ENCODE measurements at places on chromosomes 2 and 18.

- no peak overlapping the region for H3K27ac ChIP-seq
- no peaks in the 10 kb centered on the region for H3K4me1 ChIP-seq
- no peak overlapping the region for H3K4me3 ChIP-seq
- H3K36me3 ChIP-seq, result no peaks in the 10 kb centered on the region
- no peaks in the 10 kb centered on the region for H3K27me3 ChIP-seq
These were observed 42.4 kb upstream of the DDX18 start for GRCh38 chr2:117771969-117772630.

DNA sequence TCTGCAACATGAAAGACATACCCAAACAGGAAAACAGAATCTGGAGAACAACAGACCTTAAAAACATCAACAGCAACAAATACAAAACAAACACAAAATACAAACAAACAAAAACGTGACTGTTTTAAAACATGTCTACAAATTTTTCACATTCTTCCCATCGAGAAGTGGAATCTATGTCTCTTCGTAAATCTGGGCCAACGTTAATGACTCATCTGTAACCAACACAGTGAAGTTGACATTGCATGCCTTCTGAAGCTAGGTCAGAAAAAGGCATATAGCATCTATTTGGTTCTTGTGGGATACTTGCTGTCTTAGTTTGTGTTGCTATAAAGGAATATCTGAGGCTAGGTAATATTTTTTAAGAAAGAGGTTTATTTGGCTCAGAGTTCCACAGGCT lies 269.0 kb upstream of the FBXO11 start:
- H3K27me3 ChIP-seq, result no peaks in the 10 kb centered on the region
- H3K27ac ChIP-seq, result no peak overlapping the region
- H3K36me3 ChIP-seq, result no peaks in the 10 kb centered on the region
- DNase-seq, result no peak
- H3K4me3 ChIP-seq, result no peak overlapping the region
- H3K4me1 ChIP-seq, result no peaks in the 10 kb centered on the region

GRCh38 chr2:152730591-152731333 lies 12.3 kb downstream of the ARL6IP6 start:
- H3K27ac ChIP-seq, result no peak overlapping the region
- H3K4me1 ChIP-seq, result no peaks in the 10 kb centered on the region
- no peak overlapping the region for H3K4me3 ChIP-seq
- no peak for DNase-seq
- no peaks in the 10 kb centered on the region for H3K36me3 ChIP-seq

DNA sequence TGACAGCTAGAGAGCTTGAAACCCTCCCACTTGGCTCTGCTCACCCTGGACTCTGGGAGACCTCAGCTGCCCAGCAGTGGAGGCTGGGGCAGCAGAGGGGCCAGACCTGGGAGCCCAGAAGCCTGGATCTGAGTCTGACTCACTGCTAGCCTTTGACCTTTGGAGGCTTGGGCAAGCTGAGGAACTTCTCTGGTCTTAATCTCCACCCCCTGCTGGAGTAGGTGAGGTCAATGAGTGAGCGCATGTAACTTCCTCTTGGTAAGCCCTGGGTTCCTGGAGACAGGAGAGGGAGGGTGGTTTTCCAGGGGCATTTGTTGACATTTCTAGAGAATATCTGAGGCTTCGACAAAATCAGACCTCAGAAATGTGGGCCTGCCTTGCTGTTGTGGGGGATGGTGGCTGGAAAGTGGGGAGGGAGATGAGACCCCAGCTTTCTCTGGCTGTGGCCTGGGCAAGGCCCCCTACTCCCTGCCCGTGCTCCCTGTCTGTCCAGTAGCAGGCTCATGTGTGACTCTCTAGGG lies 73.0 kb upstream of the YWHAQ start:
- H3K4me3 ChIP-seq, result no peak overlapping the region
- no peak for DNase-seq
- no peaks in the 10 kb centered on the region for H3K27me3 ChIP-seq
- H3K27ac ChIP-seq, result no peak overlapping the region
- H3K36me3 ChIP-seq, result no peaks in the 10 kb centered on the region

- DNase-seq, result no peak
- no peak overlapping the region for H3K4me3 ChIP-seq
- H3K27me3 ChIP-seq, result peaks cover 15% of the 10 kb centered on the region
- H3K4me1 ChIP-seq, result no peaks in the 10 kb centered on the region
- no peaks in the 10 kb centered on the region for H3K36me3 ChIP-seq
- H3K27ac ChIP-seq, result no peak overlapping the region
These were observed 6.7 kb downstream of the TNFRSF11A start for GRCh38 chr18:62331581-62332356.

GRCh38 chr2:78992451-78992806 lies 33.1 kb upstream of the REG3G start:
- DNase-seq, result no peak
- no peaks in the 10 kb centered on the region for H3K4me1 ChIP-seq
- H3K27ac ChIP-seq, result no peak overlapping the region
- no peaks in the 10 kb centered on the region for H3K36me3 ChIP-seq

DNA sequence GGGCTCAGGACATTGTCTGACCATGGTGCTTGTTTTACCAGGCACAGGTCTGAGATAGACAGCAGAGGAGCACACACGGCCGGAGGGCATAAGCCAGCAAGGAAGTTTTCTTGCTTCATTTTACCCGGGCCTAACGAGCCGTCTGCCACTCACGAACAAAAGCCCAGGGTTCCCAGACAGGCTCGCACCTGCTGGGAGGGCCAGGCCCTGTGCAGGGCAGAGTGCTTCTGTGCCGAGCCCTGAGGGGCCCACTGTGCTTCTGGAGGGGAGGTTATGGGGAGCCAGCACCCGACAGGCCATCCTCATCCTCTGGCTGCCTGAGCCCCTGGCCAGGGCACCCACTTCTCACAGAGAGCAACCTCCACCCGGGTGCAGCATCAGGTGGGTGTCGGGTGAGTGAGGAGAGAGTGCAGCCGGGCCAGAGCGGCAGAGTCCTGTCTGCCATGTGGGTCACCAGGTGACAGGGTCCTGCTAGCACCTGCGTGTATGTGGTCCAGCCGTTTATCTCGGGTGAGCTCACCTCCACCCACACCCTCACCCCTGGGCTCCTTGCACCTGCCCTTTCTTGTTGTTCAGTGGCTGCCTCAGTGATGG lies 297.9 kb downstream of the NDUFA10 start:
- H3K36me3 ChIP-seq, result no peaks in the 10 kb centered on the region
- no peaks in the 10 kb centered on the region for H3K4me1 ChIP-seq
- H3K27me3 ChIP-seq, result no peaks in the 10 kb centered on the region
- no peak overlapping the region for H3K4me3 ChIP-seq
- no peak overlapping the region for H3K27ac ChIP-seq

Measured in right atrium auricular region (tissue), 2 donors.